Neural crest cell (in vitro differentiated cells): ENCODE measurements at places on chromosomes 2 and 18.

DNA sequence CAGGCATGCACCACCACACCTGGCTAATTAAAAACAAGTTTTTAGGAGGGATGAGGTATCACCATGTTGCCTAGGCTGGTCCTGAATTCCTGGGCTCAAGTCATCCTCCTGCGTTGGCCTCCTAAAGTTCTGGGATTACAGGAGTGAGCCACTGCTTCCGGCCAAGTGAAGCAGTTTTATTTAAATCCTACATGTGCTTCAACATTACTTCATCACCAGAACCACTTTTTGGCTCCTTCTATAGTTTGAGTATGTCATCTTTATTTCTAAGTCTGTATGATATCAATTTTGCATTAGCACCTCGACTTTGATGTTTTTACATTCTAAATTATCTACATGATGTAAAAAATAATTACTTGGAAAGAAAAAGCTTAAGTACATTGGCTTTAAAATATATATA, 144.3 kb downstream of the FMNL2 start:
- DNase-seq, result no peak

DNA sequence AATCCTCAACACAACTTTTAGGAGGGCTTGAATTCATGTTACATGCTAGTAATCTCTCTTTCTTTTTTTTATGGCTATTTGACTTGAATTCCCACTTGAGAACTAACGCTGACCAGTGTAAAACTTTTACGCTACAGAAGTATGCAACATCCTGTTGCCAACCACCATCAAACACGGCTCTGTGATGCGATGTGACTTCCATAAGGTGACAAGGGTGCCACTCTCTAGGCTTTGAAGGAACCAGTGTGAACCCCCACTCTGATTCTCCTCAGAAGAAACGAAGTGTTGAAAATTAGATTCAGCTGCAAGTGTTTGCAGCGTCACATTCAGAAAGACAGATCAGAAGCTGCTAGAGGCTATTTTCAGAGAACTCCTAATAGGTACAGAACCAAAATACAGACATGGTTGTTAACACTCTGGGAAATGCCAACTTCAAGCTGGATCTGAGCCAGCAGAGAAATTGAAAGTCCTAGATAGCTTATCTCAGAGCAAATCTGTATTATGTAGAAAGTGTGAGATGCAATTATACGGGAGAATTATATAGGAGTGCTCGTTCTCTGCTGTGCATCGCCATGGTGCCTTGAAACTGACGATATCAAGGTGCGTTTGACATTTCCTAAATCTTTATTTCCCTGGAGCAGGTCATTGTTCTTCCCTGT, 271.2 kb downstream of the LPIN1 start:
- no peak for DNase-seq

GRCh38 chr2:37324786-37325624, at the start of gene PRKD3:
Gene PRKD3 (minus strand): TSS chr2:37324833. CDS start chr2:37316524, 8,309 bp downstream.
- DNase-seq, result peak; percentile 65

DNA sequence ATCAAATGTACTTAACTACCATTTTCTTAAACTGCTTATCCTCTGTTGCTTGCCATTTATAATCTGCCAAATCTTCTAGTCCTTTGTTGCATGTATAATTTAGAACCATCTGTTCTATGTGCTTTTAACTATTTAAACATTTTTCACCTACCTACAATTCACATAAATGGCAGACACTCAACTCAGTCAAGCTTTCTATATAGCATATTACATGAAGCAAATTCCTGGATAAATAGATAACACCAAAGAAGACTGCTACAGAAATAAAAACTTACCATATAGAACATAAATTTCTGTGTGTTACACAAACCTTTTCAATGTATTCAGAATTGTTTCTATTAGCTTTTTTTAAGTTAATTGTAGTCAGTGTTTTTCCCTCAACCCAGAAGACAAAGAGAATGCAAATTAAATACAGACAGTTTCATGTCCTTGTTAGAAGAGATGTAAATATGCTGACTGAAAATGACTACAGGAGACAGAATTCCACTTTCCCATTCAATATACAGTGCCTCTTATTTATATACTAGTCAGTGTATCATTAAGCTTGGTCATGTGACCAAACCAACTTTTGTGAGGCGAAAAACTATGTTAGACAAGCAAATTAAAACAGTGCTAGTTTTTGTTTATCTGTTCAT, 2.6 kb downstream of the BAZ2B start:
- no peak for DNase-seq

DNA sequence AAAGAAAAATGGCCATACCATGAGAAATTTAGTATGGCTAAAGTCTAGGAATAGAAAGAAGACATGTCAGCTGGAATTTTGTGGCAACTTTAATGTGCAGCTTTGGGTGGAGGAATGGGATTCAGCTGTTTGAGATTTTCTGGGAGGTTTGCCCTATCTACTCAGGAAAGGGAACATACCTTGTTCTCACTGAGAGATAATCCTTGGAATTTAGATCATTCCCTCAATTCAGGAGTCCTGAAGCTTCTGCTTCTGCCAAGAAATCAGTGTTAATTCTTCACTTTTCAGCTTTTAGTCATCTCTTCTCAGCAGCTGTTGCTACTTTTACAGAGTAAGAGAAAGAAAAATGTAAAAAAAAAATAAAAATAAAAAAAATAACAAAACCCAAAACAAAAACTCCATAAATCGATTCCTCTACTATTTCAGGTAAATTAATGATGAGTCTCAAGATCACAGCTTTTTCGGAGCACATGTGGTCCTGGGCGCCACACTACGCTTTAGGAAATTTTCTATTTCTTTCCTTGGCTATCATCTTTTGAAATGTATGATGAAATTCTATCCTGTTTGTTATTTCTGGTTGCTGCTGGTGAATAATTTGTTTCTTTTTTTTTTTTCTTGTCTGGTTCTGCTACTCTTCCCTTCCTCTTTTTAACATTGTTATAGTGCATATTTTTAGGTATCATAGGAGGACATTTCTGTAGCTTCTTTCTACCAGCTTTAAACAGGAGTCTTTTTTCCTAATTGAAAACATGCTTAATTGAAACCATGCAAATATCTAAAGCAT, 18.9 kb upstream of the BAZ2B start:
- no peak for DNase-seq

DNA sequence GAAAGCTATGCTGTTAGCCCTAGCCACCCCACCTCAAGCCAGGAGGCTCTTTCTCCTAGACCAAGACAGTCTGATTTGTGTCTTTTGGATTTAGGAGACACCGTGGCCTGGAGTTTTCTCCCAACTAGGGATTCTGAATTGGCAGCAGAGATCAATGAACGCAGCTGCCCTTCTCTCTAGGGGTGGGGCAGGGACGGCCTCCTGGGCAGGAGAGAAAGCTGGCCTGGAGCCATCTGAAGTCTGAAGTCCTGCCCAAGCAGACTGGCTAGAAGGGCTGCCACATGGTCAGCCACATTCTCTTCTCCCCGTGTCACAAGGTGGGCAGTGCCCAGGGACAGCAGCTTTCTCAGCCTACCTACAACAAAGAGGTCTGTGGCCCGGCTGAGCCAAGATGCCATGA, 45.1 kb downstream of the PIEZO2 start:
- no peak for DNase-seq

DNA sequence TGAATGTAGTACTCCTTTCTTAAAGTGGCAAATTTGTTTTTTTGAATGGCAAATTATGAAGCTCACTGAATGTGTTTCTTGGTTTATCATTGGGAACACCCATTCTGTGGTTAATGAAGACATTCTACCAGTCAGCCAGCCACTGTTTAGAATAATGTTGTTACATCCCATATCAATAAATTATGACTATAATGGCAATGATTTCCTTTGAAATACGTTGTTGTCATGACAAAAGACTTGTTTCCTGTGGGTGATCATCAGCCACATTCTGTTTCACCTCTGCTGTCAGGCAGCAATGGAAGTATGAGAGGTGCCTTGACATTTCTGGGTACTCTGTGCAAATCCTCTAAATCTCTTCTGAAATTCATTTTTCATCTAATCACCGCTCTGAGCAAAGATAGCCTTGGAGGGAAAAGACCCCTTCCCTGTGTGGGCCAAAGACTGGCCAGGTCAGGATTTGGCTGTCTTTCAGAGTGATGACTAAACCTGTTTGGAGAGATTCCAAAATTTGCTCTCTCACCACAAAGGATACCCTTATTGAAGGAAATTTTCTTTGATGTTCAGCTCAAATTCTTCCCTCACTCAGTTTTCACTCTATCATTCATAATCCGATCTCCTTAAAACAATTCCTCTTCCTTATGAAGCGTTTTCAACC, 869.2 kb downstream of the BCL11A start:
- no peak for DNase-seq

DNA sequence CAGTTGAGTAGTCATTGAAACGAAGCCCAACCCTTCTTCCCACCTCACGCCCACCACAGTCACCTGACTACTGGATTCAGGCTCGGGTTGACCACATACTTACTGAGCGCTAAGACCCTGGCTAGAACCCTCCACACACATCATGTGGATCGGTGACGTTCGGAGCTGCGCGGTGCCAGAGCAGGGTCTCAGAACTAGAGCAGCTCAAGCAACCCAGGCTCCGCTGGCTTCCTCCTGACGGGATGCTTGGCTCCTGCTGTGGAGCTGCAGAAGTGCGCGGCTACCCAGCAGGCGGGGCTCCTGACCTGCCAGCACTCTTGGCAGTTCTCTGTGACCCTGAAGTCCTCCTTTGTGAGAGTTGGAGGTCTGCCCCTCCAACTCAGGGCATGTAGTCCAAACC, 90.6 kb upstream of the MBOAT2 start:
- no peak for DNase-seq

GRCh38 chr2:3179208-3179607, 198.4 kb downstream of the EIPR1 start:
- no peak for DNase-seq

GRCh38 chr18:13216092-13216582, 2.4 kb upstream of the LDLRAD4 start:
- peak; percentile 21 for DNase-seq

GRCh38 chr2:147603876-147604275, 241.0 kb upstream of the ACVR2A start:
- no peak for DNase-seq

DNA sequence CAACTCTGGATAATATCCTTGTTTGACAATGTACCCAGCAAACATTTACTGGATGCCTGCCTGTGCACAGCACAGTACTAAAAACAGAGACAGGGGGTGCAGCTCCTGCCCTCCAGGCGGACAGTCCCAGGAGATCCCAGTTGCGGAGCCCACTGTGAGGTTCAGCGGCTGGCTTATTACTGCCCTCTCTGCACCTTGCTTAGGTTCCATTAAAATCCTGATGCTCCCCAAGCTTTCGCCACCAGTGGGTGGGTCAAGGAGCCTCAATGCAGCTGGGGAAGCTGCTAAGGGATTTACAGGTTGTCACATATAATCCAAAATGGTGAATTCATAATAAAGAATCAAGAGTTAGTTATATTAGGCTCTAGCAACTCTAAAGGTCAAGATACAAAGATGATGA, 38.3 kb downstream of the CRACDL start:
- DNase-seq, result no peak

- DNase-seq, result peak; percentile 29
Observed at GRCh38 chr18:55779691-55780585, 191.9 kb upstream of the TCF4 start.

DNA sequence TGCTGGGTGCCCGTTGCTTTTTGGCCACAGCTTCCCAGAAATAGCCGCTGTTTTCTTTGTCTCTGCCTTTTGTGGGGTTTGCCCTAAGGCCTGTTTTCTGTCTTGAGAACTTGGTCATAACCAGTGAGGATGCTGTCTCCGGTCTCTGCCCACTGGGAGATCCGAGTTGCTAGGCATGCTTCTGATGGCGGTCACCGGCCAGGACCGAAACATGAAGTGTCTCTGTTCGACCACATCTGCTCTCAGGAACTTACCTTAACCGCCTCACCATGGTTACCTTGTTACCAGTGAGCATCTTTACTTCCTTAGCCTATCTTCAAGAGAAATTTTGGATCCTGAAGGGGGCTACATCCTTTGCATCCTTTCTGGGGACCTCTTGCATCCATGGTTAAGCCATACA, 91.9 kb downstream of the RTP5 start:
- no peak for DNase-seq

DNA sequence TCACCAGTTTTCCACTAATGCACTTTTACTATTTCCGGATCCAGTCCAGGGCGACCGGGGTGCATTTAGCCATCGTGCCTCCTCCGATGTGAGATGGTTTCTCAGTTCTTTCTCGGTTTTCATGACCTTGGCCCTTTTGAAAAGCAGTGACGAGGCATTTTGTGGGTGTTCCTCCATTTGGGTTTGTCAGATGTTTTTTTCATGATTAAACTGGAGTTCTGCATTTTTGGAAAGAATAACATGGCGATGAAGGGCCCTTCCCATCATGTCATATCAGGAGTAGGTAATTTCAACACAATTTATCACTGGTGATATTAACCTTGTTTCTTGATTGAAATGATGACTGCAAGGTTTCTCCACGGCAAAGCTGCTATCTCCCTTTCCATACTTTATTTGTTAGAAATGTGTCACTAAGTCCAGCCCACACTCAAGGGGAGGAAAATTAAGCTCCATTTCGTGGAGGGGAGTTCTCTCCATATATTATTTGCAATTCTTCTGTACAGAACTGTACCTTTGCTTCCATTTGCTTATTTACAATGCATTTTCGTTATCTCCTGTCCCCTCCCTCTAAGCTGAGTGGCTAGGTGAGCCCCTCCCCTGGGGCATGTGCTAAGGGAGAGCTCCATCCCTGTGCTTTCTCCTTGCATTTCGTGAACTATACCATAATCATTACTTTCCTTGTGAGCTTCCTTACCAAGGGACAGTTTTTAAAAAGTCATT, 8.9 kb upstream of the KLF11 start:
- no peak for DNase-seq

- DNase-seq, result no peak
Observed at GRCh38 chr2:78699696-78700095, 325.8 kb upstream of the REG3G start.

DNA sequence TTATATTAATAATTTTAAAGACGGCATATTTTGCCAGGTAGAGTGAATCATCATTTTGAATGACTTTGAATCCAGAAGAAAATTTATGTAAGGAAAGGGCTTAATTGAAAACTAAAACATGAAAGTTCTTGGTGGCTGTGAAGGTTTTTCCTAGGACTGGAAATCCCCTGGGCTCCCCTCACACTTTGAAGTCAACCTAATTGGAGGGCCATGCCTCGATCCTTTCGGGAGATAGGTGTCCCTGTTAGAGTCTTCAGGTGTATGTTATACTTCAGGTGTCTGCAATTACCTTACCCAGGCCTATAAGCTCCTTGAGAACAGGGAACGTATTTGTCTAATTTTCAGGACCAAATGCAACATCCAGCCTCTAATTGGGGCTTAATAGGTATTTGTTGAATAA, 73.0 kb downstream of the ARL4C start:
- DNase-seq, result no peak
